H9 (cell line): ENCODE measurements at places on chromosomes 1 and 21. TPM values are rescaled to one million over a fixed set of nuclear protein-coding genes. Genes with fewer than 3 reads are reported as not detected.

DNA sequence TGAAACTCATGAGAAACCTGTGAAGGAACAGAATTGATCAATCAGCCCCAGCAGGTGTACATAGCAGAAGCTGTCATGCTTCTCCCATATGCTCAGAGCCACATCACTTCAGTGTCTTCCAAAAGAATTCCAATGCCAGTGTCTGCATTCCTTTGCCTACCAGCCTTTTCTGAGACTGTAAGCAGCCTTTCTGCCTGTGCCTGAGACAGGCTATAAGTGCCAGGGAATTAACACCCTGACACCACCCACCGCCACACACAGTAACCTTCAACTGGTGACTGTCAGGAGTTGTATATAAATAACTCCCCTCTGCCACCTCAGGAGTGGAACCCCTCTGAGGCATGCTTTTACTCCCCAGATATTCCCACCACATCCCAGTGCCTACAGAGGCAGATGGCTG lies 38.1 kb upstream of the SLAMF9 start:
- no peaks in the 10 kb centered on the region for H3K27me3 ChIP-seq
- no peak overlapping the region for H3K27ac ChIP-seq
- H3K36me3 ChIP-seq: no peaks in the 10 kb centered on the region
- DNase-seq: no peak

LCE1D gene
- not detected in 2 replicates for total RNA-seq

DNA sequence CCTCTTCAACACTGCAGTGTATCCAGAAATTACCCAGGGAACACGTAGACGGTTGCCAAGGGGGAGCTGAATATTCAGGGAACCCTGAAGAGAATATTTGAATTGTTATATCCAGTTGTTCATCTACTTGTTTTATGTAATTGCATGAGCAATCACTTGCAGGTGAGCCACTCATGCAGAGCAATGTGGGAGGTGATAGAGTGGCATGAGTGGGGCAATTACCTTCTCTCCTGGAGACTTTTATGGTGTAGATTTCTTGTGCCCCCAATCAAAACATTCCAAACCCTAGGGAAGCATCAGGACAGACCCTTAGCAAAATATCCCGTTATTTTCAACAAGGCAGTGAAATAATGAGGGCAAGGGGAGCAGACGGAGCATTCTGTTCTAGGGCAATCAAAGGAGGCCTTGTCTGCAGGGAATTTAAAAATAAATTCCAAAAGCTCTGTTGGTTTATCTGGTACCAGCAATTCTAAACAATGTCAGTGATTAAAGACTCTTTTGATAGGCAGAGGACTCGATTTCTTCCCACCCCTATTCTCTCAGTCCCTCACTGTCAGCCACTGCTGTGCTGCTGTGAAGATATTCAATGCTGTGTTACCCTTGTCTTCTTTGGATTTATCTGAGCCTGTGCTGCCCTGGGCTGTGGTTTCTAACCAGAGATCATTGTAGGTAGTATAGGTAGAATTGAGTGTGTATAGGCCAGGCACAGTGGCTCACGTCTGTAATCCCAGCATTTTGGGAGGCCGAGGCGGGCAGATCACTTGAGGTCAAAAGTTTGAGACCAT lies 180.2 kb upstream of the MAP1LC3C start:
- no peak for DNase-seq
- H3K4me1 ChIP-seq: peaks cover 11% of the 10 kb centered on the region; the same call in 1 of the 2 replicates
- no peak overlapping the region for H3K27ac ChIP-seq
- H3K36me3 ChIP-seq: peaks cover 13% of the 10 kb centered on the region

- H3K4me3 ChIP-seq: no peak overlapping the region
- no peak for DNase-seq
- no peaks in the 10 kb centered on the region for H3K4me1 ChIP-seq
- no peaks in the 10 kb centered on the region for H3K27me3 ChIP-seq
Observed at GRCh38 chr21:27244352-27244751, 277.5 kb upstream of the ADAMTS5 start.

- no peak overlapping the region for H3K27ac ChIP-seq
- no peak for DNase-seq
- no peaks in the 10 kb centered on the region for H3K36me3 ChIP-seq
- no peak overlapping the region for H3K4me3 ChIP-seq
- H3K27me3 ChIP-seq: no peaks in the 10 kb centered on the region
- H3K4me1 ChIP-seq: no peaks in the 10 kb centered on the region
Observed at GRCh38 chr1:119595606-119596005, 52.5 kb downstream of the ZNF697 start.

GRCh38 chr1:81179242-81179641 lies 621.5 kb upstream of the ADGRL2 start:
- no peak for DNase-seq
- H3K36me3 ChIP-seq: peaks cover 13% of the 10 kb centered on the region
- H3K27ac ChIP-seq: no peak overlapping the region
- H3K4me3 ChIP-seq: no peak overlapping the region
- H3K4me1 ChIP-seq: no peaks in the 10 kb centered on the region
- no peaks in the 10 kb centered on the region for H3K27me3 ChIP-seq

GRCh38 chr1:34709547-34709946 lies 45.3 kb upstream of the GJB5 start:
- H3K36me3 ChIP-seq: no peaks in the 10 kb centered on the region
- DNase-seq: no peak
- H3K4me3 ChIP-seq: no peak overlapping the region

DNA sequence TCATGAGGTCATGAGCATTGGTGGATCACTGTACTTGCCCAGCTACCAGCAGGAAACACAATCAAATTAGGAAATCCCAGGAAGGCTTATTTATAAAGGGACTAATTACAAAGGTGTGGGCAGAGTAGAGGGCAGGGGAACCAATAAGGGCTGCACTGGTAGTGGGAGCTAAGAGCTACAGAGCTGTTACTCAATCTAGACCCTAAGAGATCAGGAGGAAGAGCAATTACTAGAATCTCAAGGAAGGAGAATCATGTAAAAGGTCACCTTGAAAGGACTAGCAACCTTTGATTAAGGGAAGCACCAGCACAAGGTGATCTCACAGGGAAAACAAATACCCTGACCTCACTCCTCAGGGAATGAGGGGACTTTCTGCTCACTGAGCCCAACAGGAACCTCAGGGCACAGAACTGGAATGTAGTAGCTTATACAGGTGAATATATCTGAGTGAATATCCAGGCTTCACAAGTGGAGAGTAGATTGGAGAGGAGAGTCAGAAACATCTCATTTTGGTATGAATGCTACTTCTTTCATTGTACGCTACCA lies 66.8 kb downstream of the SAMSN1 start:
- H3K27me3 ChIP-seq: no peaks in the 10 kb centered on the region
- no peak overlapping the region for H3K27ac ChIP-seq
- H3K4me1 ChIP-seq: no peaks in the 10 kb centered on the region
- H3K4me3 ChIP-seq: no peak overlapping the region
- no peaks in the 10 kb centered on the region for H3K36me3 ChIP-seq

LEMD1 gene
- 11.8 and 11.9 TPM in 2 replicates for total RNA-seq

GRCh38 chr1:236489710-236490377 lies 33.9 kb upstream of the LGALS8 start:
- H3K27ac ChIP-seq: no peak overlapping the region
- DNase-seq: no peak
- H3K36me3 ChIP-seq: no peaks in the 10 kb centered on the region; the same call in 2 of the 3 replicates
- H3K27me3 ChIP-seq: no peaks in the 10 kb centered on the region

- H3K4me3 ChIP-seq: no peak overlapping the region
- no peak for DNase-seq
- H3K4me1 ChIP-seq: no peaks in the 10 kb centered on the region
- H3K27me3 ChIP-seq: peaks cover 7% of the 10 kb centered on the region; the same call in 1 of the 2 replicates
- no peak overlapping the region for H3K27ac ChIP-seq
Observed at GRCh38 chr1:161720422-161720821, 922 bp upstream of the FCRLB start.

DNA sequence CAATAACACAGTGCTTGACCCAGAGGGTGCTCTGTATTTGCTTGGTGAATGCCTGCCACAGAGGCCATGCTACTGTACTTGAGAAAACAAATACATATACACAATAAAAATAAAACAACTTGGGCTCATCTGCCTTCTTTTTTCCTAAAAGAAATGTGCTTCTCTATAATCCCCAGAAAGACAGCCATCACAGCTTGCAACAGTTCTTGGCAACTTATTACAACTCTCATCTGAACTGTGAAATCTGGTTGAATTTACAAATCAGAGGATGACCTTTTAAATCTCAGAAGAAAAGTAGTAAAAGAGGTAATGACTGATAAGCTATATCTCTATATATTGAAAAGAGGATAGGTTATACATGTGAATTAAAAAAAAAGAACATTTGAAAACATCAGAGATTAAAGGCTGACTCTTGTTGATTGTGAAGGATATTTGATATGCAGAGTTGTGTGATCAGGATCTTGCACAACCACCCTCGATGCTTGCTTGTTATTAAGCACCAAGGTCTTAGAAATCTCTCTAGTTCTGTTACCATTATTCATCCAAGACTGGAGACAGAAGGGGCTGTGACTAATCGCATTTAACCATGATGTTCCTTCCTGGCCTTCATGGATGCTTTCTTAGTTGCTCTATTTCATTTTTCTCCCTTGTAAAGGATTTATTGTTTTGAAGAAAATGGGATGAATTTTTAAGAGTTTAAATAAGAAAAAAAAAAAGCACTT lies 213.4 kb downstream of the APP start:
- H3K4me3 ChIP-seq: no peak overlapping the region; the same call in 2 of the 3 replicates
- H3K27ac ChIP-seq: no peak overlapping the region
- no peak for DNase-seq
- no peaks in the 10 kb centered on the region for H3K4me1 ChIP-seq
- peaks cover 47% of the 10 kb centered on the region for H3K36me3 ChIP-seq

DNA sequence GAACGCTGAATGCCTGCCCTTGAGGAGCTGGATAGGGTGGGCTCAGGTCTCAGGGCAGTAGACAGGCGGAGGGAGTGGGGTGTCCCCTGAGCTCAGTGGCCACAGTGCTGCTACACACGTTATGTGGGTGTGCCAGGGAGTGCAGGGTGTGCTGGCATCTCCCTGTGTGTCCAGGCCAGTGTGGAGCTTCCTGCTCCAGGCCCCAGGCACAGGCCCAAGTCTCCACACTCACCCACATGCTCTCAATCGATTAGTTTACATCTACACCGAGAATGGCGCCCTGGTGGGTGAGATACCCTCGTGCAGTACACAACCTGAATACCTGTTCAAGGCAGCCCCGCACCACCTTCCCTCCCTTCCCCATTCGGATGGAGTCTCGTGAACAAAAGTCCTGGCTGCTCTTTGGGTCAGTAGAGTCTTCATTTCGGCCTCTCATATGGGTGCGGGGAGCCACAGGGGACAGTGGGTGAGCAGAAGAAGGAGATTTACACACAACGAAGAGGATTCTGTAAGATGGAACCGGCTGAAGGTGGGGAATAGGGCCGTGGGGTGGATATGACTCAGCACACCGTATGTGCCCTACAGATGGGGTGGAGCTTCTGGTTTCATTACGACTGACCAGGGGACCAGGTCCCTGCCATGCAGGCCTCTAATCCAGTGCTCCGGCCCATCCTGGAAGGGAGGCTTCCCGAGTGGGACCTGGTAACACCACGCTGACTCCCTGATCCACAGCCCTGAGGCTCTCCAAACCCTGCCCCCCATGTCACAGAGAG lies 93.3 kb downstream of the SPSB1 start:
- H3K36me3 ChIP-seq: no peaks in the 10 kb centered on the region
- no peak overlapping the region for H3K4me3 ChIP-seq
- DNase-seq: no peak
- no peaks in the 10 kb centered on the region; the same call in 1 of the 2 replicates for H3K4me1 ChIP-seq
- no peak overlapping the region for H3K27ac ChIP-seq
